ENCODE measurements at places on chromosomes 1 and 21.
A peak's percentile ranks its signal among the peaks of the same experiment; 100 is the strongest.

- peak; percentile 69 for DNase-seq
These were observed 661.8 kb downstream of the MATN1 start for GRCh38 chr1:30061292-30062220.

DNA sequence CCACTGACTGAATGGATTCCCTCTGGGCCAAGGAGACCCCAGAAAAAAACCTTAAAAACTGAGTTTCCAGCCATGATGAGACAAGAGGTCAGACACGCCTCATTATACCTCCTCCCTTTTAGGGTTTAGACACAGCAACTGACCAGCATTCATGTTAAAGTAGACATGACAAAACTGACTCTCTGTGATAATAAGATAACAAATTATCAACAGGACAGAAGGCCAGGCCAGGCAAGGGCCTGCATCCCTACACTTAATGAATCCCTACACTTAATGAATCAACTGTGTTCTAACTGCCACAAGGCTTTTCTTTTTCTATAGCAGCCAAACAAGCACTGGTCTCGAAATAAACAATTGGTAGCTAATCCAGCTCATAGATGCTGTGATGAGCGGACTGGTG, 33.3 kb upstream of the FAM89A start:
- DNase-seq: no peak

- DNase-seq: peak; percentile 27
These were observed 59.4 kb upstream of the NEK2 start for GRCh38 chr1:211734791-211735190.

- DNase-seq: no peak
These were observed 25.3 kb downstream of the TP53BP2 start for GRCh38 chr1:223820515-223820858.

- no peak for DNase-seq
These were observed 70.7 kb downstream of the C1orf21 start for GRCh38 chr1:184457500-184457899.

DNA sequence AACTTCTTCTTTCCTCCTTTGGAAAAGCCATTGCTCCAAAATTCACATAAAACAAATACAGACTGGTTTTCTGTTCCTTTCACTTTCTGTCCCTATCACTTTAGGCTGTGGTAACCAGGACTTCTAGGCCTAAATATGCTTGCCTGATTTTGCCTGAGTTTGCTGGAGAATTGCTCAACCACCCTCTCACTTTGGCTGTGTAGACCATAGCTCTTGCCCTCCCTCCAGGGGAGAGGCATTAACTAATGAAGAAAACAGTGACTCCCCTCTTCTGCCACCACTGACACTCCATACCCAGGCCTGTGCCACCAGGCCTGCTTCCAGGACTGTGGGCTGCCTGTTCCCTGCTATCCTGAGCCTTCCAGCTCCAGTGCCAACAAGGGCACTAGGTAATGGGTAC, 163.5 kb downstream of the TOMM20 start:
- DNase-seq: no peak

GRCh38 chr1:177287270-177287669, 116.5 kb downstream of the BRINP2 start:
- DNase-seq: no peak

GRCh38 chr1:171083222-171083621, 7.5 kb upstream of the FMO3 start:
- DNase-seq: no peak

DNA sequence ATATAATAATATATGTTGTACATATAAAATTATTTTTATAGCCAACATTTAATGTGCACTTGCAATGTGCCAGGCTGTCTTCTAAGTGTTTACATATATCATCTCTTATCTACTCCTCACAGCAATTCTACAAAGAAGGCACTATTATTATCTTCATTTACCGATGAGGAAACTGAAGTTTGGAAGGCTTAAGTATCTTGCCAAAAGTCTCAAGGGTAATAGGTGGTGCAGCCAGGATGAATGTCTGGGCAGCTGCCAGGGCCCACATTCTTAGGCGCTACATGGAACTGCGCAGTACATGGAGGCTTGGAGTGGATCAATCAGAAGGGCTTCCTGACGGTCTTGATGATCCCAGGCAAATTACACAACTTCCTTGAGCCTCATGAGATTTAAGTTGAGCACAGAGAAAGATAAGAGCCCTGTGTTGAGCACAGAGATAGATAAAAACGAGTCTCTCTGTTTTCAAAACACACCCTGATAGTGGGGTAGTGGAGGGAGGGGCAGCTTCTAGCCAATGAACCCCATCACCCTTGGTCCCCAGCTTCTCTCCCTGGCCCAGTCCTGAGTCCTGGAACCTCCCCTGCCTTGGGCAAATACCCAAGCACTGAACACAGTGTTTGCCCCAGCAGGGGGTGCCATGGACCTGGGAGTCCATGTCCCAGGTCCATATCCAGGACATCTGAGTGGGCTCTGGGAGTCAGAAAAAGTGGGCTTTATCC, 9.2 kb downstream of the POU3F1 start:
- DNase-seq: no peak

- DNase-seq: no peak
These were observed 69.0 kb upstream of the RAVER2 start for GRCh38 chr1:64675718-64676345.

Measured in NCI-H1436 (cell line).